ENCODE measurements at places on chromosomes 3 and 15. TPM values are rescaled to one million over a fixed set of nuclear protein-coding genes. Genes with fewer than 3 reads are reported as not detected.

DNA sequence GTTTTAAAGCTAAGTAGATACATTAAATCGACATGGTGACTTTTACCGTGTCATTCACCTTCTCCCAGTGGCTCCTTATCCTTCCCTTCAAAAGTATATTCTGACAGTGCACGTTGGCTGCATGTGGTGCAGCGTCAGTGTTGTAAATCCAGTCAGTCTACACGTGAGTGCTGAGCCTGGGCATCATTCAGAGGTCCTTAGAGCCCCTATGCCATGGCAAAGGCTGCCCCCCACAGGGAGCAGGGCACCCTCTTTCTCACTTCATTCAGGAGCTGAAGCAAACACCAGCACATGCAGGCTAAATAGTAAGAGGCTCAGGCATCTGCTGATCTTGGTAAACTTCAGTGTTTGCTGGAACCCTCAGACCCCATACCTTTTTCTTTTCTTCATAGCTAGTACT is 43.3 kb downstream of the RASGRP1 start:
- H3K36me3 ChIP-seq = no peaks in the 10 kb centered on the region
- H3K4me1 ChIP-seq = no peaks in the 10 kb centered on the region
- no peak overlapping the region for H3K27ac ChIP-seq
- H3K4me3 ChIP-seq = no peak overlapping the region
- no peaks in the 10 kb centered on the region for H3K27me3 ChIP-seq

GRCh38 chr15:91055548-91056331 is 33.3 kb upstream of the VPS33B start:
- H3K27me3 ChIP-seq = peaks cover 20% of the 10 kb centered on the region
- H3K36me3 ChIP-seq = no peaks in the 10 kb centered on the region
- no peak overlapping the region for H3K4me3 ChIP-seq
- no peak overlapping the region for H3K27ac ChIP-seq
- no peaks in the 10 kb centered on the region for H3K4me1 ChIP-seq

- no peaks in the 10 kb centered on the region for H3K36me3 ChIP-seq
- no peak overlapping the region for H3K27ac ChIP-seq
- peaks cover 11% of the 10 kb centered on the region for H3K4me1 ChIP-seq
- no peaks in the 10 kb centered on the region for H3K27me3 ChIP-seq
- DNase-seq = peak; percentile 38
- H3K4me3 ChIP-seq = no peak overlapping the region
Measured at GRCh38 chr3:171001957-171002694, 24.4 kb downstream of the SLC2A2 start.

DNA sequence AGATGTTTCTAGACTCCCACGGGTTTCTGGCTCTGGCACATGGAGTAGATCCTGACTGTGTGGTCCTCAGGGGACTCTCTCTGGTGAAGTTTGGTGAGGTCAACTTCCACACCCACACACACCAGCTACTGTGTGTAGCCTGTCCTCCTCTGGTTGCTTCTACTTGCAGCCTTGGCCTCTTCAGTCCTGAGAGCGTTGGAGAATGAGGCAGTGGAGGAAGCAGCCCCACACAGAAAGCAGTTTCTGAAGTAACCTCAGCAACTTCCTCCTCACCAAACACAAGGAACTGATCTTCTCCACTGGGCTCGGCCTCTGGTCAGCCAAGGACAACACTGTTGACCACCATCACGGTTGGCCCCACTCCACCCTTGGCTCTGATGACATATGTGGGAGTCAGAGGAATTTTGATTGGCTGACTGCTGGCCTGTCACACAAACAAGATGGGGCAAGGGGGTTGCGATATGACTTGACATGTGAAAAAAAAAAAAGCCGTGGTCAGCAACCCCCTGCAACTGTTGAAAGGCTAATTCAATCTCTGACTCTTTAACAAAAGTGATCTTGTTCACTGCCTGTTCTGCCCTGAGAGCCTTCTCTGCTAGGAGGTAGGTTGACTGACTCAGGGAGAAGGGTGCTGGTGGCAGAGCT is 19.6 kb downstream of the CD86 start:
- no peaks in the 10 kb centered on the region for H3K36me3 ChIP-seq
- no peak overlapping the region for H3K4me3 ChIP-seq
- no peaks in the 10 kb centered on the region for H3K27me3 ChIP-seq
- H3K27ac ChIP-seq = no peak overlapping the region
- H3K4me1 ChIP-seq = no peaks in the 10 kb centered on the region
- DNase-seq = no peak

DNA sequence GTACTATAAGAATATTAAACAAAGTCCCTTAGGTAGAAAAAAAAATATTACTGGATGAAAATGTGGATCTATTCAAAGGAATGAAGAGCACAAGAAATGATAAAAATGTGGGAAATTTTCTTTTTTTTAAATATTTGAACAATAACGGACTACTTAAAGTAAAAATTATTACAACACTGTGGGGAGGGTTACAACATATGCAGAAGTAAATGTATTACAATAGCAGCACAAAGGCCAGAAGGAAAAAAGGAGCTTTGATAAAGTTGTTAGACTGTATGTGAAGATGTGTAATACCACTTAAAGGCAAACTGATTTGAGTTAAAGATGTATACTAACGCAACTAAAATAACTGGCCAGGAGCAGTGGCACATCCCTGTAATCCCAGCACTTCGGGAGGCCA is 427.1 kb downstream of the SHQ1 start:
- H3K4me3 ChIP-seq = no peak overlapping the region
- no peaks in the 10 kb centered on the region for H3K27me3 ChIP-seq
- no peak for DNase-seq
- H3K27ac ChIP-seq = no peak overlapping the region

GRCh38 chr3:120791010-120791409 is 48.5 kb downstream of the GTF2E1 start:
- no peak overlapping the region for H3K27ac ChIP-seq
- DNase-seq = no peak
- no peaks in the 10 kb centered on the region for H3K27me3 ChIP-seq
- no peaks in the 10 kb centered on the region for H3K36me3 ChIP-seq

- no peak for DNase-seq
- H3K27me3 ChIP-seq = peaks cover 29% of the 10 kb centered on the region
- no peaks in the 10 kb centered on the region for H3K36me3 ChIP-seq
- no peak overlapping the region for H3K4me3 ChIP-seq
Measured at GRCh38 chr3:72462595-72463011, 385.6 kb downstream of the SHQ1 start.

GRK7 gene
- total RNA-seq = not detected

UBE2Q2 gene
- 55.7 TPM for total RNA-seq

DNA sequence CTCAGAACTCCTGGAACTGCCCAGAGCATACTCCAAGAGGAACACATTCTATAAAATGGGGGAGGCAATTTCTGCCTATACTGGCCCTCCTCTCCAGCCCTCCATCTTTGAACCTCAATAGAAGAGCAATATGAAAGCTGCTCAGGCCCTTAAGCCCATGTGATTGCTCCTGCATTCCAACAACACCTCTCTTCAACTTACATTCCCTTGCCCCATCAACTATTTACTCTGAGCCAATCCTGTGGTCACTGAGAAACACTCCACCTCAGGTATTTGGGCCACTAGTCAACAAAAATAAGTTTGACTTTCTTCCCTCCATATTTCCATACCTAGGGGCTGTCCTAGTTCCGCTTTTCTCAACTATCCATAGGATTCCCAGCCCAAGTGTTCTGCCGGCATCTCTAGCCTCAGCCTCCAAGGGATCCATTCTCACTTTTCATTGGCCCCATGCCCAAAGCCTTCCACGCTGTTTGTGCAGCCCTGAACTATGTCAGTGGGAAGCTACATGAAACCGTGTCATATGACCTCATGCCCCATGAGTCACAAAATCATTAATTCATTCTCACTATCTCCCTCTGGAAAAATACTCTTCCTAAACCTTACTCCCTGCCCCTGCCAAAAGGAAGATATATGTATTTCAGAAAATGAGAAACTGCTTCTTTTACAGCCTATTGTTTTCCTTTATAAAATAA is 61.6 kb downstream of the GJD2 start:
- DNase-seq = peak; percentile 36
- H3K36me3 ChIP-seq = no peaks in the 10 kb centered on the region
- H3K27ac ChIP-seq = no peak overlapping the region
- no peaks in the 10 kb centered on the region for H3K27me3 ChIP-seq
- H3K4me1 ChIP-seq = no peaks in the 10 kb centered on the region

FURIN gene
- total RNA-seq = 27.9 TPM

GRCh38 chr15:75140080-75140879 is 61.4 kb upstream of the C15orf39 start:
- H3K27me3 ChIP-seq = no peaks in the 10 kb centered on the region
- H3K27ac ChIP-seq = no peak overlapping the region
- no peaks in the 10 kb centered on the region for H3K4me1 ChIP-seq

- H3K4me3 ChIP-seq = no peak overlapping the region
- H3K4me1 ChIP-seq = peaks cover 6% of the 10 kb centered on the region
- H3K27me3 ChIP-seq = peaks cover 4% of the 10 kb centered on the region
Measured at GRCh38 chr15:41599061-41599460, 40.0 kb downstream of the TYRO3 start.

- no peak overlapping the region for H3K27ac ChIP-seq
- H3K4me3 ChIP-seq = no peak overlapping the region
- no peaks in the 10 kb centered on the region for H3K36me3 ChIP-seq
- peak; percentile 75 for DNase-seq
- H3K27me3 ChIP-seq = no peaks in the 10 kb centered on the region
- H3K4me1 ChIP-seq = peaks cover 5% of the 10 kb centered on the region
Measured at GRCh38 chr3:61908382-61908781, 347.0 kb downstream of the PTPRG start.

LMAN1L gene
- total RNA-seq = not detected

- H3K36me3 ChIP-seq = no peaks in the 10 kb centered on the region
- no peak overlapping the region for H3K27ac ChIP-seq
- H3K4me1 ChIP-seq = no peaks in the 10 kb centered on the region
- H3K4me3 ChIP-seq = no peak overlapping the region
- H3K27me3 ChIP-seq = no peaks in the 10 kb centered on the region
Measured at GRCh38 chr3:36196058-36196457, 184.2 kb upstream of the STAC start.

- no peaks in the 10 kb centered on the region for H3K27me3 ChIP-seq
- DNase-seq = no peak
- H3K36me3 ChIP-seq = no peaks in the 10 kb centered on the region
- H3K27ac ChIP-seq = no peak overlapping the region
Measured at GRCh38 chr3:143334231-143334630, 214.7 kb downstream of the CHST2 start.

TTLL13 gene
- not detected for total RNA-seq

DPPA2 gene
- total RNA-seq = not detected

GRCh38 chr15:32134842-32135241 is 104.5 kb downstream of the CHRNA7 start:
- no peak overlapping the region for H3K4me3 ChIP-seq
- H3K27ac ChIP-seq = no peak overlapping the region
- DNase-seq = no peak
- H3K36me3 ChIP-seq = no peaks in the 10 kb centered on the region
- H3K27me3 ChIP-seq = no peaks in the 10 kb centered on the region
- H3K4me1 ChIP-seq = no peaks in the 10 kb centered on the region

- no peaks in the 10 kb centered on the region for H3K27me3 ChIP-seq
- H3K4me3 ChIP-seq = no peak overlapping the region
- H3K27ac ChIP-seq = no peak overlapping the region
- H3K36me3 ChIP-seq = no peaks in the 10 kb centered on the region
- no peaks in the 10 kb centered on the region for H3K4me1 ChIP-seq
Measured at GRCh38 chr15:98778960-98779359, 130.6 kb downstream of the IGF1R start.

- H3K36me3 ChIP-seq = no peaks in the 10 kb centered on the region
- H3K27ac ChIP-seq = no peak overlapping the region
- H3K4me3 ChIP-seq = no peak overlapping the region
- H3K27me3 ChIP-seq = no peaks in the 10 kb centered on the region
Measured at GRCh38 chr3:196280689-196281440, 6.7 kb downstream of the PCYT1A start.

DNA sequence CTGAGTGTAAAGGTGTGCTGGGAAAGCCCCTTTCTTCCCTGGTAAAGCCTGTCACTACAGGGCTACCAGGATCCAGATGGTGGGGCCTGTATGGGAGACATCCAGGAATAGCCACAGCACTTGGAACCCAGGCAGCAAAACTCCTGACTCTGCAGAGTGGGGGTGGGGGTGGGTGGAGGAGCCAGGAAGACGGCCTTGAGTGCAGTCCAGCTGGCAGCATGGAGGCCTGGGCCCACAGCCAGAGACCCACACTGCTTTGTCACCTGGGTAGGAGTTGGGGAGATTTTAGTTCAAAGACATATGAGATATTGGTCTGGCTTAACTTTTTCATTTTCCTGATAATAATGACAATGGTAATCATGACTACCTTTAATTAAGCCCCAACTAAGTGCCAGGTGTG is 116.7 kb upstream of the MRPS22 start:
- no peak for DNase-seq
- H3K4me1 ChIP-seq = no peaks in the 10 kb centered on the region
- no peak overlapping the region for H3K4me3 ChIP-seq

- H3K27me3 ChIP-seq = no peaks in the 10 kb centered on the region
- H3K4me1 ChIP-seq = no peaks in the 10 kb centered on the region
- no peaks in the 10 kb centered on the region for H3K36me3 ChIP-seq
Measured at GRCh38 chr3:188060840-188061544, 93.0 kb upstream of the LPP start.

VILL gene
- 6.7 TPM for total RNA-seq

GRCh38 chr3:25324954-25325655 is 103.0 kb upstream of the RARB start:
- no peaks in the 10 kb centered on the region for H3K36me3 ChIP-seq
- no peaks in the 10 kb centered on the region for H3K27me3 ChIP-seq
- H3K4me1 ChIP-seq = no peaks in the 10 kb centered on the region
- no peak for DNase-seq
- no peak overlapping the region for H3K4me3 ChIP-seq

PPP1R14D gene
- total RNA-seq = not detected

DNA sequence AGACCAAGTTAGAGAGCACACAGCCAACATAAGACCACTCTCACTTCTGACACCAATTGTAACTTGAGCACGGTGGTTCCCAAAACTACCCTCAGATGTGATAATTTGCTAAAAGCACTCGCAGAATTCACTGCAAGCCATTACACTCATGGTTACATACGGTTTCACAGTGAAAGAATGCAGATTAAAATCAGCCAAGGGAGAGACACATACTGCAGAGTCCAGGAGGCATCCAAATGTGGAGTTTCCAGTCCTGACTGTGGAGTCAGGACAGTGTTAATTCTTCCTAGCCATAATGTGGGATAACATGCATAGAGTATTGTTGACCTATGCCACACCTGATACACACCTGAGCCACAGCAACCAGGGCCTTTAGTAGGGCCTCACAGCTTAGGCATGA is 956.4 kb downstream of the NTRK3 start:
- H3K27ac ChIP-seq = no peak overlapping the region
- no peak overlapping the region for H3K4me3 ChIP-seq
- H3K36me3 ChIP-seq = no peaks in the 10 kb centered on the region
- no peaks in the 10 kb centered on the region for H3K4me1 ChIP-seq
- no peaks in the 10 kb centered on the region for H3K27me3 ChIP-seq

GRCh38 chr15:78339559-78339958 is 594 bp upstream of the CRABP1 start:
- peaks cover 47% of the 10 kb centered on the region for H3K27me3 ChIP-seq
- no peak overlapping the region for H3K27ac ChIP-seq
- no peaks in the 10 kb centered on the region for H3K4me1 ChIP-seq
- no peaks in the 10 kb centered on the region for H3K36me3 ChIP-seq
- H3K4me3 ChIP-seq = no peak overlapping the region
- no peak for DNase-seq

Measured in fibroblast of lung (primary cell).